ENCODE measurements at places on chromosomes 1 and 21.

DNA sequence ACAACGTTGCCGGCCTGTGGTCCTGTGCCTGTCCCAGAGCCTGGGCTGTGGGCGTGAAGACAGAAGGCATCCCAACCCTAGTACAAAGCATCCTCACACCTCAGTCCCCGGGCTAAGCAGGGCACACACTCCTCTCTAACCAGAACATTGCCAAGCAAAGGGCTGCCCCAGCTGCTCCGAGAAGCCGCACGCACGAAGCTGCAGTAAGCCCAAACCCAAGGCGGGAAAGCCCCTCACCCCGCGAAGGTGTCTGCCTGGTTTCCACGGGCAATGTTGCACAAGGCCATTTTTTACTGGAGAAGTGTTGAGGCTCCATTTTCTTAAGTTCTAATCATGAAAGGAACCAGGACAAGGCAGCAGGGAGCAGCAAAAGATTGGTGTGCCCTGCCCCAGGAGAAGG lies 519.0 kb downstream of the NPHP4 start:
- no peak for DNase-seq

GRCh38 chr1:60245324-60245723 lies 171.8 kb upstream of the C1orf87 start:
- DNase-seq: no peak

GRCh38 chr1:18805150-18805879 lies 54.1 kb downstream of the TAS1R2 start:
- no peak for DNase-seq

DNA sequence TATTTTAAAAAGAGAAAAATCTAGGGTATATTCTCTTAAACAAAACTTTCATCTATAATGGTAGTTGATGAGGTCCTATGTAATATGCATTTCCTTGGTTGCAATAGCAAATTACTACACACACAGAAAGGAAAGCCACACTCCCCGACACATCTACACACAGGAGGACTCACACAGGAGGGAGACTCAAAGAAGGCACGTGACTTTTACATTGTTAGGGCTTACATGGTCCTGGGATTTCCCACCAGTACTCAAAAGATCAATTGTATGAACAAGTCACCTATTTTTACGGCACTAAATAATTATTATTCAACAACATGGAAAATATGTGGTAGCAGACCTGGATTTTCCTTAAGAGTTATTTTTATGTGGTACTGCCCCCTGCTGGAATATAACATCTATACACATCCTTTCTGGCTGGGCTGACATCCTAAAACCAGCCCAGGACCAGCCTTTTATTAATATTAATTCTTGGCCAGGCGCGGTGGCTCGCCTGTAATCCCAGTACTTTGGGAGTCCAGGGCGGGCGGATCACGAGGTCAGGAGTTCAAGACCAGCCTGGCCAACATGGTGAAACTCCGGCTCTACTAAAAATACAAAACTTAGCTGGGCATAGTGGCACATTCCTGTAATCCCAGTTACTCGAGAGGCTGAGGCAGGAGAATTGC lies 33.9 kb upstream of the LGALS8 start:
- DNase-seq: peak; percentile 53

DNA sequence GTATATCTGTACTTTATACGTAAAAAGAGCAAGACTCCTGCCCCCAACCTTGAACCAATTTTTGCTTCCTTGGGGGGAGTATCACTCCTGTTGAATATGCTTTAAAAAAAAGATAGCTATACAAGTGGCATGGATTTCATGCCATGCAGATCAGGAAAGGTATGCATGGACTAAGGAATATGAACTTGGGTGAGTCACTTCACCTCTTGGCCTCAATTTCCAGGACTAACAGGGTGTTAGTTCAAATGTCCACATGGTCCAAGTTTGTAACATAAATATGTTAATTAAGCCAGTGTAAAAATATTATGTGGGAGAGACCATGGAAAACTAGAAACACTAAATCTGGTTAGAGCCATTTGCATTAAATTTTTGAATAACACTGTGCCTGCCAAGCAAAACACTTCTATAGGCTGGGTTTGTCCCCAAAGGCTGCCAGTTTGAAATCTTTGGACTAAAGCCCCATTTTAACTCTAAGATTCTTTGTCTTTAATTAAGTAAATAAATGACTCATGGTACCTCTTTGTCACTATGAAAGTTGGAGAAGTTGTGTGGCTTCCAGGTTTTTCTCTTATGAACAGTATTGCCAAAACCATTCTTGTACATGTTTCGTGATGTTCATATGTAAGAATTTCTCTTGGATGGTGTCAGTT lies 33.1 kb downstream of the FAM177B start:
- DNase-seq: no peak

DNA sequence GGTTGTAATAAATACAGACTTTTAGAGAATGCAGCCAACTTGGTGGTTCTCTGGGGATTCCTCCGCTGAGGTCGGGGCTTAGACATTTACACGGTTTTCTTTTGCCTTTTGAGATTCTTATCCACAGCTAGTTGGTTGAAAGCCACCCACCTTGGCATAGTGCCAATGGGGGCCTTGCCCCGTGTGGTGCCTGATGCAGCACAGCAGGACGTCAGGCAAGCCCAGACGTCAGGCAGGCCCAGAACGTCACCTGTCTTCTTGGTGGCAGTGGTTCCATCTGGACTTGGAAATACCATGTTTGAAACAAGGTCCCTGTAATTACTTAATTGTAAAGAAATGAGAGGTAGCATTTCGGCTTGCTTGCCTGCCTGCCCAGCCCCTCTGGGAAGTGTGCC lies 78.5 kb downstream of the GALNT2 start:
- DNase-seq: no peak

- DNase-seq: peak; percentile 40
These were observed 10.4 kb upstream of the BOLA1 start for GRCh38 chr1:149888999-149889289.

- no peak for DNase-seq
These were observed 41.4 kb downstream of the MSH4 start for GRCh38 chr1:75838079-75838478.

DNA sequence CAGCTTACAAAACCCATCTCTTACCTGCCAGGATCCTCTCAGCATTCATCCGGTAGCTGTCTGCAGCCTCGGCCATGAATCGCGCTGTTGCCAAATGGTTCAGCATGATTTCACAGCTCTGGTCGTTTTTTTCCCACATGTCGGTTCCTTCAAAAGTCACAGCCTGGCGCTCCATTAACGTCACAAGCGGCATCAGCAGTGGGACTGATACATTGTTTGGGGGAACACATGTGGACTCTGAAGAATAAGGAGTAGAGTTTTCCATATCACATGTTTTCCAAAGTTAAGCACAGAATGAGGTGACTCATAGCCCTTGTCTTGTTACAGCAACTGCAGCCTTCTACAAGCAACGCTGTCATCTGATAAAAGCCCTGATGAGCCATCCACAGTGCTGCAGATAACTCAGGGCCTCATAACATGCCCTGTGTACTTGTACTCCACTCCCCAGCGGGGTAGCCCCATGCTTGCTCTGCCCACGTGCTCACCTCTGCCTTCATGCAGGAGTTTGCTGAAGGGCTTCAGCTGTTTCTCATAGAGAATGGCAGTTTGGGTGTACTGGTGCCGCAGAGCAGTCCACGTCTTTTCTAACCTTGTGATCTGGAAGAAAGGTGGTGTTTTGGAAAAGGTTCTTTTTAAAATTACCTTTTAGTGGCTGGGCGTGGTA lies 114.2 kb downstream of the BCAR3 start:
- DNase-seq: peak; percentile 83

DNA sequence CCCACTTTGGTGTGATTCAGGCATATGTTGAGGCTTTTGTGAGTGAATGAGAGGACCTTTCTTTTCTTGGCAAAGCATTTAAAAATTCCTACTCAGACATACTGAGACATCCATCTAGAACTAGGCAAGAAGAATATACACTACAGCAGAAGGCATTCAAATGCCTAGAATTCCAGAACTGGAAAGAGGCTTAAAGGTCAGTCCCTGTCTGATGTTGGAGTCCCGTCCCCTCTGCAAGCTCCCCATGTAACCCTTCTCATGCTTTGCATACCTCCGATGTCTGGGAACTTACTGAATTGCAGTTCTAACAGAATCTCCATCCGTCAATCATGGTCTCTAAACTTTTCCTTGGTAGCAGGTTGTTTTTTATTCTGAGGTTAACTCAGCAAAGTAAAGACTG lies 152.9 kb downstream of the ATP6V1G3 start:
- no peak for DNase-seq

- no peak for DNase-seq
These were observed 179.0 kb downstream of the SLC35F3 start for GRCh38 chr1:234083460-234083859.

- no peak for DNase-seq
These were observed 24.4 kb downstream of the KRTAP10-1 start for GRCh38 chr21:44515359-44516165.

DNA sequence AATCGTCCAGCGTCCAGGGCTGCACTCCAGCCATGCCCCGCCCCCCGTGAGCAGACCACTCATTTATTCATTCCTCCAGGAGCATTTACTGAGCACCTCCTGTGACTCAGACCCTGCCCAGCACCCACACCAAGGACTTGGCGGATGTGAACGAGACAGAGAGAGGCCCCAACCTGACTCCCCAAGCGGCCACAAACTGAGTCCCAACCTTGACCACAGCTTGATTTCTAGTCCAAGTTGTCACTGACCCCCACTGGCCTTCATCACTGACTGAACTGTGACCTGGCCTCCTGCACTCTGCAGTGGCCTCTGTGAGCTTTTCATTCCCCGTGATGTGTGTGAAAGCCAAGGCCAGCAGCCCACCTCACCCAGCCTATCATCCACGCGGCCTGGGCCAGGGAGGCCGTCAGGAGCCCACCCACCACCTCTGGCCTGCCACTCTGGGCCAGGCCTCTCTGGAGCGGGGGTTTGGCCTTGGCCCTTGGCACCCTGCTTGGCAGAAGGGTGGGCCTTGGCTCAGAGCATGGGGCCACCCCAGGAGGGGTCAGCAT lies 19.3 kb upstream of the RUNX3 start:
- peak; percentile 49 for DNase-seq

- DNase-seq: peak; percentile 66
These were observed 29.9 kb upstream of the TMEM222 start for GRCh38 chr1:27292106-27292505.

- no peak for DNase-seq
These were observed 398.3 kb downstream of the SEC16B start for GRCh38 chr1:177571485-177572076.

- no peak for DNase-seq
These were observed 120.5 kb upstream of the HMGB4 start for GRCh38 chr1:33743221-33743998.

GRCh38 chr1:183562701-183563100 lies 27.6 kb downstream of the NCF2 start:
- DNase-seq: no peak

GRCh38 chr1:68696221-68696620 lies 199.3 kb upstream of the DEPDC1 start:
- no peak for DNase-seq

GRCh38 chr1:208207388-208208131 lies 36.6 kb downstream of the PLXNA2 start:
- peak; percentile 90 for DNase-seq

DNA sequence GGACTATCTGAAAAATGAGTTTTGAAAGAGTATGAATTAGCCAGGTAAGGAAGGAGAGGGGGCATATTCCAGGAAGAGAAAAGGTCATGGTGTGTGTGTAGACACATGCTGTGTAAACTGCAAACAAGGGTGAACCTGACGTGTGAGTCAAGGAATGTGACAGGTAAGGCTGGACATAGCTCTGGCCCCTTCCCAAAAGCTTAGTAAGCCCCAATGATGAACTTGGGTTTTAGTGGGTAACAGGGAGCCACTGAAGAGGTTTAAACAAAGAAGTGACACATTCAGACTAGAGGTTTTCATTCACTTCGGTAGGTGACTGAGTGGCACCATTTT lies 36.7 kb downstream of the EGLN1 start:
- DNase-seq: no peak

GRCh38 chr1:82086739-82087138 lies 286.0 kb downstream of the ADGRL2 start:
- DNase-seq: no peak

GRCh38 chr1:1853593-1854257 lies 37.2 kb downstream of the GNB1 start:
- DNase-seq: no peak

- no peak for DNase-seq
These were observed 7.4 kb upstream of the MEX3A start for GRCh38 chr1:156089704-156090103.

- DNase-seq: no peak
These were observed 46.3 kb downstream of the KIF21B start for GRCh38 chr1:200977071-200977754.

DNA sequence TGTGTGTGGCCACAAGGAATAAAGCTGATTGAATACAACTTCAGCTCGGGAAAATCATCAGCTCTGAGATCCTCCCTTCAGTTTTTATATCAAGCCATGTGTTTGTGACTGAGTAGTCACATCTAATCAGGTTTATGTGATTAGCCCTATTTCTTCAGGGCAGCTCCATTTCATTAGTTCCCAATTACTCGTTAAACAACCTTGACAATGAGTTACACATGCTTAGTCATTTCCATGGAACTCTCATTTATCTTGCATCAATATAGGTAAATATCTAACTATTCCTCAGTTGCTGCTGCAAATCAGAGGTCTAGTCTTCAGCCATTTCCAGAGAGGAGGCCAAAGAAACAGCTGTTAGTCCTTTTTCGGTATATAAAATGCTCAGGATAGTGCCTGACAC lies 16.3 kb downstream of the CRB1 start:
- no peak for DNase-seq

DNA sequence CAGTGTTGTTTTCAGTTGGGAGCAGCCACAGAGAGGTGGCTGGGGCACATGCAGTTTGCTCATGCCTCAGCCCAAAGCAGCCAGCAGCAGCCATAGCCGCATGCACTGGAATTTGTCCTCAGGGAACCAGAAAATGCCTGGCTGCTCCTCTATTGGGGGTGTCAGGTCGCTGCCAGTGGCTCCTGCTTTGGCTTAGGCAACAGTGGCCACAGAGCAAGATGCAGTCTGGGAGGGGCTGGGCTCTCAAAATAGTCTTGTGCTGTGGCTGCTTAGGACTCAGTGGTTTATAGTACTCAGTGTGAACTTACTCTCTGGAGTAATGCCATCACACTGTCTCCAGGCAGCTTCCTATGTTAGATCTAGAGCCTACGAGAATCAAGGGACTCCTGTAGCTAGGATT lies 25.0 kb downstream of the CD55 start:
- no peak for DNase-seq

- DNase-seq: peak; percentile 83
These were observed 179.8 kb upstream of the KCNK2 start for GRCh38 chr1:214902636-214903320.

Data from HCEC 1CT (cell line).